Stimulated activated memory B cell treated with anti-CD40 and anti-IgM and Interleukin-4, amounts not matched to agents 10 μg/mL and 1 μg/mL and 100 μg/mL, for 72 hours (primary cell): ENCODE measurements at places on chromosomes 11 and 22.

GRCh38 chr11:825366-826226 lies 2.1 kb upstream of the CRACR2B start:
- no peak for ATAC-seq

GRCh38 chr11:108914211-108914610 lies 249.3 kb downstream of the DDX10 start:
- ATAC-seq = no peak

DNA sequence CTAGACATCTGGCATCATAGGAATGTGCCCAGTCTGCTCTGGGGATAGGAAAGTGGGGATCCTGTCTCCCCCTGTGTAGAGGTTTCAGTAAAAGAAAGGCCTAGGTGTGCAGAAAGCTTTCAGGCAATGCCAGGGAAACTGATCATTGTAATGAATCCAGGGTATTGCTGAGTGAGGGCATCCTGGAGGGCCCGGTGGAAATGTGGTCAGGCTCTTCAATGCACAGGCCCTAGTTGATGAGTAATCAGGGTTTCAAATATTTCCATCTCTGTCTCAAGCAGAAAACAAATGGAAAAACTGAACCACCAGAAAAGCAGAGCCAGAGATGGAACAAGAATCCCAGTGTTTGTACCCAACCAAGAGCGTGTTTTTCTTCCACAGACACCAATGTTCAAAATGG lies 2.0 kb downstream of the CD3E start:
- ATAC-seq = no peak

- ATAC-seq = no peak
These were observed 11.9 kb upstream of the TEF start for GRCh38 chr22:41369837-41370236.

DNA sequence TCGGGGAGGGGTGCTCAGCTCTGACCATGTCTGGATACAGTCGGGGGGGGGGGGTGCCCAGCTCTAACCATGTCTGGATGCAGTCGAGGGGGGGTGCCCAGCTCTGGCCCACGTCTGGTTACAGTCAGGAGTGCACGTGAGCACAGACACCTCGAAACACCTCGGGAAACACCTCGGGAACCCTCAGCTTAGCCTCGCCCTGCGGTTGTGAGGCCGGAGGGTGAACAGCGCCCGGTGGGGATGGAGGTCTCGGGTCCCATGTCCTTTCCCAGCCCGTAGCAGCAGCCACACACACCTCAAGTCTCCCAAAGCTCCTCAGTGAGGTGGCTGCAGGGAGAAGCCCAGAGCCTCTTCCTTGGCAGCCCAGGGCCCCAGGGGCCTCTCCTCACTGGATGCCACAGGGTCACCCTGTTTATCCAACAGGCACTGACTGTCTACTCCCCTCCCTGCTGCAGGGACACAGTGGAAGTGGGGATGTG lies 2.1 kb downstream of the SIGIRR start:
- no peak for ATAC-seq
